ENCODE measurements at places on chromosomes 11 and 22.

GRCh38 chr22:38260761-38261681 is 11.8 kb downstream of the TMEM184B start:
- DNase-seq: no peak

- no peak for DNase-seq
Observed at GRCh38 chr11:59706518-59707285, 6.9 kb downstream of the OR10V1 start.

DNA sequence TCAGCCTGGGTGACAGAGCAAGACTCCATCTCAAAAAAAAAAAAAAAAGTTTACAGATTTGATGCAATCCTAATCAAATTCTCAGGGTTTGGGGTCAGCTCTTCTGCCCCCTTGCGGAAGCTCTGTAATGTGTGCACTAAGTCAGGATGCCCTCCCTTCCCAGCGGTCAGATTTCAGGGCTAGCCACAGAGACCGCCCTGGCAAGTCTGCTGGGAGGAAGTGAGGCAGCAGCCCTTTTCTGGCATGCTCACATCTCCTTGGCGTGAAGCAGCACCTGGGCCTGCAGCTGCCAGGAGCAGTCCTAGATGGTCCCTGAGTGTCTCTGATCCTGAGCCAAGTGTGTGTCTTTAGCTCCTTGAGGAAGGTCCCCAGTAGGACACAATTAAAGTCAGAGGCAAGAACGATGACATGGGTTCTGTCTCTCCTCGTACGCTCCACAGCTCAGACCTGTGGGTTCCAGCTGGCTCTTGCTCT is 10.9 kb upstream of the APOBEC3C start:
- DNase-seq: peak; percentile 72

DNA sequence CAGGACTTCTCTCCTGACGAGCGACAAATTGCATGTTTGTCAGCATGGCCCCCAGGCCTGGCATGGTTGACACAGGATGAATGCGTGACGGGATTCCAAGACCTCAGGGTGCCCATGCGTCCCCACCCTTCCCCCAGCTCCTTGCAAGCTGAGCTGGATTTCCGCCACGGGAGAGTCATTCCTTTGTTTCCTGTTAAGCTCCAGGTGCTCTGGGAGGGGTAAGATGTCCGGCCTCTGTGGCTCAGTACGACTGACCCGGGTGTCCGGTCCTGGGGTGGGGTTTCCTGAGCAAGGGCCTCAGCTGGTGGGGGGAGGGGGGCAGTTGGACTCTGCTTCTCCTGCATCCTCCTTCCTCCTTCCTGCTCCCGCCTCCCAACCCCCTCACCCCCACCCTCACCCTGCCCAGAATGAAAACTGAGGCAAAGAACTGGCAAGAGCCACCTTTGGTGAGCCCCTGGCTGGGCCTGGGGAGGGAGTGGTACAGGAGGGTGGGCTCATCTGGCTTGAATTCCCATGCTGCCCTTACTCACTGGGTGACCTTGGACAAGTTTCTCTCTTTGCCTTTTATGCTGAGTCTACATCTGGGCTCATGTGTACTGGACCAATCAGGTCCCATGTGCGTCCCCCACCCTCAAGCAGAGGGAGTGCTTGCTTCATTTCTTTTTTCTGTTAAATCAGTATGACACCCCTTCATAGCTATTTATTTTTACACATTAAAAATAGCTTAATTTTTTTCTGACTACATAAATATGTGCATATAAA is 2.5 kb downstream of the CDC42EP2 start:
- no peak for DNase-seq

DNA sequence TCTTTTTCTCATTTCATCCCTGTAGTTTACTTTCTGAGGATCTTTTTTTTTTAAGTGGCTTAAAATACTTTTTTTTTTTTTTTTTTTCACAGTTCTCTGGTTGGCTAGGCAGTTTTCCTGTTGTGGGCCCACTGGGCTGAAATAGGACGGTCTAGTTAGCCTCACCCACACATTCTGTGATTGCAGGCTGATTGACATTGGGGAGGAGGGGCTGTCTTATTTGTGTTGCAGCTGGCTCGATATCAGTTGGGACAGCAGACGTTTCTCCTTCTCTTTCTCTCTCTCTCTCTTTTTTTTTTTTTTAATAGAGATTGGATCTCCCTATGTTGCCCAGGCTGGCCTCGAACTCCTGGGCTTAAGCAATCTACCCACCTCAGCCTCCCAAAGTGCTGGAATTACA is 6.9 kb downstream of the BCR start:
- DNase-seq: no peak
